ENCODE measurements at places on chromosomes 6 and 20.

DNA sequence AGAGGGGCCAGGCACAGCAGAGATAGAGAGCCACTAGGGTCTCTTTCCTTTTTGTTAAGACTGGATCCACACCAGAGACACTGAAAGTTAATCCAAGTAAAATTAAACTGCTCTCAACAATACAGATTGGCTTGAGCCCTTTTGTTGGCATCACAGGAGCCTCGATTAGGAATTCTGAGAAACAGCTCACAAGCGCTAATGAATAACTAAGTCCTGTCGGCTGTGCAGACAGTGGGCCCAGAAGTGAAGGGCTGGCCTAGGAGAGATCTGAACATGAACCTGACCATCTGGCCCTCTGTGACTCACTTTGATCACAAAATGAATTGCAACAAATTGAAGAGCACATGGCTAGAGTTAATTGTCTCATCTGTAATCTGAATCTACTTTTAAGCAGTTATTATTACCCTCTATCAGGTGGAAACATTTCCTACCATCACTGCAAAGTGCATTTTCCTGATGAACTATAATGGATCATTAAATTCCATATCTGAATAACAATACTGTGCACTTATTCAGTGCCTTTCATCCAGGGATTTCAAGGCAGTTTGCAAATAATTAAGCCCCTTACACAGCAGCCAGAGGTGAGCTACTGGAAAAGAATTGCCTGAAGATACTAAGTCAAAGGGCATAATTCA is 3.2 kb downstream of the BACH2 start:
- no peak for DNase-seq

DNA sequence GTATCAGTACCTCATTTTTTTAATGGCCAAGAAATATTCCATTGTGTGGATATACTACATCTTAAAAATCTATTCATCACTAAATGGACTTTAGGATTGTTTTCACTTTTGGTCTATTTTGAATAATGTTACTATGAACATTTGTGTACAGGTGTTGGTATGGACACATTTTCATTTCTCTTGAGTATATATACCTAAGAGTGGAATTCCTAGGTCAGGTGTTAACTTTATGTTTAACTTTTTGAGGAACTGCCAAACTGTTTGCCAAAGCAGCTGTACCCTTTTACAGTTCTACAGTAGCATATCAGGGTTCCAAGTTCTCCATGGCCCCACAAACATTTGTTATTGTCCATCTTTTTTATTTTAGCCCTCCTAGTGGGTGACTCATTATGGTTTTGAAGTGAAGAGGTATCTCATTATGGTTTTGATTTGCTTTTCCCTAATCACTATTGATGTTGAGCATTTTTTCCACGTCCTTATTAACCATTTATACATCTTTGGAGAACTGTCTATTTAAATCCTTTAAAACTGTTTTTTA is 28.2 kb downstream of the DSTN start:
- no peak for DNase-seq

DNA sequence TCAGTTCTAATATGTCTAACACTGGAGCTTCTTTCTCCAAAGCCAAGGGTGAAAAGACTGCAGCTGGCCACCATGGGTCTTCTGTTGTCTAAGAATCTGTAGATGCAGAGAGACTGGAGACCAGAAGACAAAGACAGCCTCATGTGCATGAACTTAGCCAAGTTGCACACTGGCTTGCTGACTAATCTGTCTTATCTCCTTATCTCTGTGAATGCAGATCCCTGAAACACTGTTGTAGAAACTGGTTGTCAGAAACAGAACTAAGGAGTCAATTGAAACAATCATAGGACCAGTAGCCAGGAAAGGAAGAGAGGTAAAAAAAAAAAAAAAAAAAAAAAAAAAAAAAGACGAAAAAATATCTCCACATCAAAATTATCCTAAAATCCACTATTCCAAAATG is 109.7 kb downstream of the BFSP1 start:
- DNase-seq, result no peak

- no peak for DNase-seq
Observed at GRCh38 chr20:17461941-17462340, 69.2 kb downstream of the BFSP1 start.

- no peak for DNase-seq
Observed at GRCh38 chr6:41967312-41968287, 26.0 kb upstream of the CCND3 start.

DNA sequence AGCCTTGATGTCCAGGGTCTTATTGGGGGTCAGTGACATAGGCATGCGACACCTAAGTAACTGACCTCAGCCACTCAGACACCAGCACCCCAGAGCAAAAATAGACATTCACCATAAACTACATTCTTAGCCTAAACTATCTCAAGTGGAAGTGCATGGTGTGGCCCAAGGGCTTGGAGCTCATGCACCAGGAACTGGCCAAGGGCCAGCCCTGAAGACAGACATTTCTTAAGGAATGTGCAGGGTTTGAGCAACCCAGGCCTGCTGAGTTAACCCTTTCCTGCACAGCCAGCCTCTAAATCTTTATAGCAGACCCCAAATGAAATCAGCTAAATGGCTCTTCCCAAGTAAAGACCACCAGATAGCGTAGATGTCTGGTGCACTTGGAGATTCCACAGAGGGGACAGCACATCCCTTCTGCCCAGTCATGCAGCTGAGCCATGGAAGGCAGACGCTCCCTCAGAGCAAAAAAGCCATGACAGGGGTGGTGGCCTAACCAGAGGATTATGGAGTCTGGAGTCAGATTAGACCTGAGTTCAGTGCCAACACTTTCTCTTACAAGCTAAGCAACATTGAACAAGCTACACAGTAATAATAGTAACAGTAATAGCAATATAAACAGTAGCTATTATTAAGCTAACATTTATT is 222.6 kb downstream of the ZMYND8 start:
- DNase-seq, result no peak

GRCh38 chr6:117304446-117304845 is 39.1 kb downstream of the VGLL2 start:
- DNase-seq, result no peak

- DNase-seq, result no peak
Observed at GRCh38 chr6:156068881-156069280, 613.2 kb upstream of the NOX3 start.

GRCh38 chr6:155216312-155217046 is 47.3 kb upstream of the CLDN20 start:
- DNase-seq, result no peak

- peak; percentile 13 for DNase-seq
Observed at GRCh38 chr20:10495173-10495572, 60.1 kb downstream of the SLX4IP start.

All from CD4-positive, alpha-beta T cell treated with Interleukin-17A for 1 hour (primary cell).